ENCODE measurements at places on chromosomes 6 and 20. TPM values are rescaled to one million over a fixed set of nuclear protein-coding genes. Genes with fewer than 3 reads are reported as not detected.

The UBE3D gene
- total RNA-seq: 6.3 TPM

The C20orf202 gene
- not detected for total RNA-seq

The C6orf163 gene
- total RNA-seq: 1.7 TPM

GRCh38 chr6:34597605-34598353 lies 41.6 kb upstream of the SPDEF start:
- no peak for DNase-seq

DNA sequence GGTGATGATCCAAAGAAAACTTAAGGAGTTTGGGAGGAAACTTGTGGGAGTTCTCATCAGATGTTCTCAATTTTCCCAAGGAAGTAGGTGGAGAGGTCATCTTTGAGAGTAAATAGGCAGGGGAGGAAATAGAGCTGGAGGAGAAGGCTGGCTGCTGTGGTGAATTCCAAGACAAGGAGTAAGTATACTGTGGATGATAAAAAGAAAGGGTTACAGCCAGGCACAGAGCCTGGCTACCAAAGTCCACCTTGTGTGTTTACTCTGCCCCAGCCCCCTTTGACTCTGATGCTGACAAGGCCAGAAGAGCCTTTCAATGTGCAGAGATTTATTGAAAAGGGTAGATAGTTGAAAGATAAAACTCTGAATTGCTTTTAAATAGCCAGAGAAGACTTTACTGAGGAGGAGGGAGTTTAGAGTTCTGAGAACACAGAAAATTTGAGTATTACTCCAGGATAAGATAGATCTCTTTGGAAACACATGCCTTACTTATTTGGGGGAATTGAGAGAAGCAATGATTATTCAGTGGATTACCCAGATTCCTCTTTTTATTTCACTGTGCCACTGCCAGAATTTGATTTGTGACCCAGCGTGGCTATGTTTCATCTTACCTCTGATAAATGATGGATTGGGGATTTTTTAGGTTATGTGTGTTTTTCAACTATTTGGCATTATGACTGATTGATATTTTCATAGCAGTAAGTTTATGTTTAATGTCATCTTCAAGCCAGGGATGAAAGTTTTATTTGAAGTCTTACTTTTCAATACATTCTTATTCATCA lies 182.6 kb upstream of the JAG1 start:
- DNase-seq: no peak

- DNase-seq: no peak
Measured at GRCh38 chr6:48678390-48678789, 567.4 kb upstream of the PTCHD4 start.
